Fibroblast of skin of scalp (primary cell): ENCODE measurements at places on chromosomes 1 and 21.

GRCh38 chr1:1462318-1462966 lies 9.1 kb upstream of the ATAD3B start:
- DNase-seq, result no peak

- DNase-seq, result no peak
Measured at GRCh38 chr1:98964198-98964597, 40.5 kb downstream of the PLPPR5 start.

- peak; percentile 22 for DNase-seq
Measured at GRCh38 chr1:209620487-209620884, 31.7 kb downstream of the LAMB3 start.

GRCh38 chr1:219244864-219245263 lies 71.2 kb downstream of the LYPLAL1 start:
- no peak for DNase-seq

- DNase-seq, result peak; percentile 87
Measured at GRCh38 chr1:192225703-192226102, 67.4 kb downstream of the RGS18 start.

DNA sequence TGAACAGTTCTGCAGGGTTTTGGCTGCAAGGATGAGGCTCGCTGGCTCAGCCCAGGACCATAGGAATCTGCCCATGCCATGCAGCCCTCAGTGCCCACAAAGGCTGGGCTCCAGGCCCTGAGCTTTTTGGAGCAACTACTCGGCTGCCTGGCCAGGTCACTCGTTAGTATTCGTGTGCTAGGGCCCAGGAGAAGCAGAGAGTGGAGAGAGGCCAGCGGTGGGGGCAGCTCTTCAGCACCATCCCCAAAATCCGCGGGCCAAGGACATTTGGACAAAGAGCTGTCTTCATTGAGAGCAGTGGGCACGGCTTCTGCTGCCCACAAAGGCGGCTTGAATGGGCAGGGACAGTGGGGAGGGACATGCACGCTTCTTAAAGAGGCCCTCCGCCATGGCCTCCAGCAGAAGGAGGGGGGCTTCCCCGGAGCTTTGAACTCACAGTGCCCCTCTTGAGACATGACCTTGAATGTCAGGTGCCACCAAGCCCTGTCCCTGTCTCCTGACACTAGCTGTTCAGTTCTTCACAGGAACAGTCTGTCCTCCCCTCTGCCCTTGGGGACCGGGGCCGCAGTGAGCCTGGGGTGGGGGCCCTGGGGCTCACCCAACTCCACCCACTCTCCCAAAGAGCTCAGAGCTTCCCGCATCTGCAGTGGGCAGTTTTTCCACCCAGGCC lies 106.1 kb upstream of the ARHGEF16 start:
- DNase-seq, result no peak

- DNase-seq, result no peak
Measured at GRCh38 chr1:170360601-170361000, 171.4 kb upstream of the GORAB start.

DNA sequence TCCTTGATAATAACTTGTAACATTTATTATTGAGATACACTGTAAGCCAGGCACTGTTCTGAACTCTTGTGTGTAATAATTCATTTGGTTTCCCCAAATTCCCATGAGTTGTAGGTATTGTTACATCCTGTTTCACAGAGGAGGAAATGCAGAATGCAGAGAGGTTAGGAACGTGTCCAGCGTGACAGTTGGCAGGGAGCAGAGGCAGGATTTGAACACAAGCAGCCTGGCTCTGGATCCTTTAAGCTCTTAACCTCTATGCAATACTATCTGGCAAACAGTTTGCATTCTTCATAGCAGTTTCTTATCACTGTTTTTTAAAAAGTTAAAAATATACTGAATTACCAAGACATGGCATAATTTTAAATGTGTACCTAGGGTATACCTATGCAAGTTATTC lies 30.5 kb downstream of the EEIG2 start:
- DNase-seq, result no peak

DNA sequence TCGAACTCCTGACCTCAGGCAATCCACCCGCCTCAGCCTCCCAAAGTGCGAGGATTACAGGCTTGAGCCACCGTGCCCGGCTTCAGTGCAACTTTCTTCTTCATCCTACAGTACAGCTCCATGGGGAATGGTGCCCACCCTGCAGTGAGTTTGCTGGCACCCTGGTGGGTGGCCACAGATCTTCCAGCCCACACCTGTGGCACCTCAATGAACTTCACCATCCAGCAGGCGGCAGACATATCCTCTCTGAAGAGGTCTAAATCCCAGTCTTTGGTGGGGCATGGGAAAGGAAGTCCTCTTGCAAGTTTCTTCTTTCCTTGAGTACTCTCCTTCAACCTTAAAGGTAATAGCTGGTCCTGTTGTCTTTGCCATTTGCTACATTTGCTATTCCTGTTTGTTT lies 18.1 kb upstream of the ZBTB8A start:
- no peak for DNase-seq

DNA sequence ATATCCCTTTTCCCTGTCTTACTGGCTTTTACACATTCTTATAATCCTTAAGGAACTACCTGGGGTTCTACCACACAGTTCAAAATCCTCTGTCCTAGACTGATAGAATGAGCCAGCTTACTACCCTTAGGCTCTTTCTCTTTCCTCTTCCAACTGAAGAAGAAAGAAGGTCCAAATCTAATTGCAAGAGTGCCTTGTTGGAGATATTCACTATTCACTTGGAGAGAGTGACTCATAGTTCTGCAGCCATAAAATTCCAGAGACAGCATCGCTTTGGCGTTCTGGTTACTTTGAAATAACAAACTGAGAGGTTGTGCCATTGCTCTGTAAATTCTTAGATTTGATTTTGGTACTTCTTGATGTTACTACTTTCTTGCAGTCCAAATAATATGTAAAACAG lies 4.2 kb downstream of the CADM3 start:
- DNase-seq, result no peak

DNA sequence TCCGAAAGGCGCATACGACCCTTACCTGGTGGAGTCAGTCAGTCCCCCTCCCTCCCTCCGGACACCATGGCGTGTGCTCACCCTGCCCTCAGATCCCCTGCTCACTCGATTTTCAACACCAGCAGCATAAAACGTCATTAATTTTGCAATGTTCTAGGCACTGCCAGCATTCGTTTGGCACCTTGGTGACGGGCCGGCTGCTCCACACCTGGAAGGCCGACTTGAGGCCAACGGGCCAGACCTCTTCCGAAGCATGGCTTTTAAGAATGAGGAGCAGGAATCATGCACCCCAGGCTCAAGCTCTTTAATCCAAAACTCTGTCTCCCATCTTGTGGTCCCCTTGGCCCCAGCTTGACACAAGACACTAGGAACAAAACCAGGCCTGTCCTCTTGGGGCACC lies 33.1 kb downstream of the NPHP4 start:
- no peak for DNase-seq

DNA sequence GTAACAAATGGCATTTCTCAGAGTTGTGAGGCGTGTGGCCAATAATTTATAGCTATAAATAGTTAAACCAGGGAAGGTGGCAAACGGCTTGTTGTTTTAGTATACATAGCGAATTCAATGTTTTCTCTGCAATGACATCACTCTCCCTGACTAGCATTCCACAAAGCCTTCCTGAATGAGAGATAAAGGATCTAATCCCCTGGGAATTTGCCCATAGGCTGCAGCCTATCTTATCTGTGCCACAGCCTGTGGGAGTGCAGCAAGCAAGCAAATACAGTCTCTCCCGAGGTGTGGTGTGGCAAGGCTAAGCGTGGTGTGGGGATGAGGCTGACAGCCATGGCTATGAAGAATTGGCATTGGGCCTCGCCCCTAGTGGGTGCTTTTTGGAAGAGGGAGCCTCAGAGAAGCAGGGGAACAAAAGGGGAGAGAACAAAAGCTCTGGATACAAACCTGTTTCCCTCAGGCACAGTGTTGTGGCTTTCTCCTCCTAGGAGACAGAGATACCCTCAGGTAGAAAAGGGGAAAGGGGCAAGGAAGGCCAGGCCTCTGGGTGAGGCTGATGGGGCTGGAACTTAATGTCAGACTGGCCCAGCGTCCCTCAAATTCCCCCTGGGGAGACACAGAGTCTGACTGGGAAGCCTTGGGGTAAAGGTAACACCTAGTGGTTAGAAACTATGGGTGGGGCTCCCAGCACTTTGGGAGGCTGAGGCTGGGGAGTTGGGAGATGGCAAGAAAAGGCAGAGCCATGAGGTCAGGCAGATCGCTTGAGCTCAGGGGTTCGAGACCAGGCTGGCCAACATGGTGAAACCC lies 8.9 kb downstream of the TAGLN2 start:
- peak; percentile 96 for DNase-seq

DNA sequence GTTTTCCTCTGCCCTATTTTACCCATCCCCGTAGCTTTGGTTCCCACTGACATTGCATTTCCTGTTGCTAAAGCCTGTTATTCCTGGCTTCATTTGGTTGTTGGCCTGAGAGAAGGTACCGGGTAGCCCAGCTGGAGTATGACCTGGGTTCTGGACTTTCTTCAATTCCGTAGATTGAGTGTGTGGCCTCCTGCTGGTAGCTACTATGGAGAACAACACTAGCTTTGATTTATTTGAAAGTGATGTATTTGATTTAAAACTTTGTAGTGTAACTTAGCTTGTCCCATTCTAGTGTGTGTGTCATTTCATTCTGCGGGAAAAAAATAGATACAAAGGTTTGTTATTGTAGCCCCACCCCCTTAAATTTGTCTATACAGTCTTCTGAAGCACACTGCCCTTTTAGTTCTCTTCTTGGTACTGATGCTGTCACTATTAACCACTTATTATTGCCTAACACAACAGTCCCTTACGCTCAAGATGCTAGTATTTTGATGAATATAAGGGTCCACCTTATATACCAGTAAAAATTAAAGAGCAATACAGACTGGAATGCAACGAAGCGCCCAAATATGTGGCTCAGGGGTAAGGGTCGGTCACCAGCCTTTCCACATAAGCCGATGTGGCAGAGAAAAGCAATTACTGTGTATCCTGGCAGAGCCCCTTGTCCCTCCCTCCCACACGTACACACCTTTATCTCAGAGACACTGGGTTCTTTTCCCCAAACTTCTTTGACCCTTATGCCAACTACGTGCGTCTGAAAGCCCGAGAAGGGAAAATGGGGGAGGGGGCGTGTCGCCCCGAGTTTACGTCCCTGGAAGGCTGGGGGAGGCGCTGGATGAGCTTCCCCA lies 643 bp upstream of the MOV10 start:
- peak; percentile 59 for DNase-seq

- peak; percentile 57 for DNase-seq
Measured at GRCh38 chr1:51214615-51215131, 21.4 kb upstream of the RNF11 start.

DNA sequence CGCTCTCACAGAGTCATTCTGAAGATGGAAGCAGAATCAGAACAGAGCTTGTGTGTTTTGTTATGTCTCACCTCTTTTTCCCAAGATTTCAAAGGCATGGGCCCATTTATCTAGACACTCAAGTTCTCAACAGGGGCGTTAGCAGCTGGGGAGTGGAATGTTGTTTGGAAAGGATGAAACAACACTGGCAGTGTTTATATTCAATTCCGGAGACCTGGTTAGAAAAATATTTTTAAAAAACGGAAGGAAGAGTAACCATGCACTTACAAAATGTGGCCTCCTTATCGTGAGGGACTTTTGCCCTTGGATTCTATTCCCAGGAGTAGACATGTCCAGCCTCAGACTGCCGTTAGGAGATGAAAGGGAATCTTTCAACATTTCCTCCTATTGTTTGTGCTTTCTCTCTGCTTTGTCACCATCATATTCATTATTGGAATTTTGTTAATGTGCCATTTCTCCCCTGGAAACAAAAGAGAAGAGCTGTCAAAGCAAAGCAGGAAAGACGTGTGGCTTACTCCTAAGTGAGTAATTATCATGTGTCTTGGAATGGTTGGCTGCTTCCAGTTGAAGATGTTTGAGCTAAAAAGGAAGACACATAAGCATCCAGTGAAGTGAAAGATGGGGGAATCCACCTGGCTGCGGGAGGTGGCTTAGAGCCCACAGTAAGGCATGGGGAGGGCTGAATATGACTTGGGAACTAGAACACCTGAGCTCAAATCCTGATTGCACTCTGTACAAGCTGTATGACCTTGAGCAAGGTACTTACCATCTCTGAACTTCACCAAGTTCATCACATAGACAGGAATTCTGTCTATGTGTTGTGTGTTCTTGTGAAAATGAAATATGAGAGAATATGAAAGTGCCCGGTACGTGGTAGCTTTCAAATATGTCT lies 71.7 kb upstream of the JUN start:
- no peak for DNase-seq

GRCh38 chr1:28027238-28027637 lies 61.2 kb downstream of the EYA3 start:
- DNase-seq, result no peak

GRCh38 chr1:55195521-55196233 lies 19.5 kb downstream of the USP24 start:
- no peak for DNase-seq

DNA sequence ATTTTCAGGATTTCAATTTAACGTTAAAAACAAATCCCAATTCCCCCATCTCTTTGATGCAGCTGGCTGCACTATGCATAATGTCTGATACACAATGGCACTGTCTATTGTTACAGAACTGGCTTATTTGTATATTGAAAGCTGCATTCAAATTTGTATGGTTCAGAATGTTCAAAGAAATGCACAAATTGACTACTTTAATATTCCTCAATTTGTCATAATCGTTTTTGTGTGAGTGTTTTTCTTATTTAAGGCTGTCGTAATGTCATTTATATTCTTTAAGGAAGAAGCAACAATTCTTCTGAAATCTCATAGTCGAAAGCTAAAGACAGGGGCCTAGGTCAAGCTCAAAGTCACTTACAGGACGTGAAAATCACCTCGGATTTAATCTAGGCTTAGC lies 341.4 kb upstream of the ZRANB2 start:
- DNase-seq, result no peak

DNA sequence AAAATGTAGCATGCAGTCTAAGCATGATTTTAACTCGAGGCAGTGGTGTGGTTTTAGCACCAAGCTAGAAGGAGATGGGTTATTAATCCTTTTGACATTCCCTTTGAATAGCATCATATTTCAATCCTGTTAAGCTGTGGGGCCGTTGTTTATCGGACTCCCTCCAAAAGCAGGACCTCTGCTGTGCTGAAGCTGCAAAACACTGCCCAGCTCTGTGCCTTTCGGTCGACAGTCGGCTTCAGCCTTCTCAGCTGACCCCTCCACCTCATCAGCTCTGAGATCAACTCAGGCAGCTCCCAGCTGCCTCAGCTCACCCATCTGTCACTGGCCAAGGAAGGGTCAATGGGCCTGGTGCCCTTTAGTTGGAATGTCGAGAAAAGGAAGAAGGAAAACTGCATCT lies 95.5 kb downstream of the KAZN start:
- no peak for DNase-seq

- peak; percentile 61 for DNase-seq
Measured at GRCh38 chr1:27606708-27607238, 2.8 kb upstream of the AHDC1 start.

DNA sequence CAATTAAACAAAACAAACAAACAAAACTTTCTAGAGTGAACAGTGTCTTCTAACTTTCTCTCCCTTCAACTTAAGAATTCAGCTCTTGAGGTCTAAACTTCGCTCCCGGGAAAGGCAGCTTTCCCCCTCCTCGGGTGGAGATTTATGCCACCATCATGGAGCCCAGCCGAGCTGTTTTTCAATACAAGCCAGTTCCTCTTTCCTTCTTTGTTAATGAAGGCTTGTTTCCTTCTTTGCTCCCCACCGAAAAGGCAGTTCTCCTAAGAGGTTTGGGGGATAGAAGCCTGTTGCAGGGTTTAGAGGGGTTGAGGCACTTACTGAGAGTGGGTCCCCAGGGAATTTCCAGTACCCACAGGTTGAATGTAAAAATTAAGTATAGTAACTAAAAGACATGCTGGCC lies 26.5 kb downstream of the OLIG1 start:
- DNase-seq, result no peak
